ENCODE measurements at places on chromosomes 1 and 21.

GRCh38 chr1:153678519-153679336 is at the start of gene NPR1:
TSS of gene NPR1 (plus strand) at chr1:153678688. CDS start at chr1:153679109, 421 bp downstream.
- peak within 1 kb of the TSS; percentile 65 for H3K4me3 ChIP-seq
- H3K36me3 ChIP-seq, result no peaks in the 10 kb centered on the region
- peaks cover 19% of the 10 kb centered on the region for H3K4me1 ChIP-seq
- DNase-seq, result peak; percentile 46
- no peak within 1 kb of the TSS for H3K27ac ChIP-seq
- H3K27me3 ChIP-seq, result peaks cover 41% of the 10 kb centered on the region

GRCh38 chr1:18642278-18643095 is 11.8 kb downstream of the PAX7 start:
- no peak for DNase-seq
- peaks cover 36% of the 10 kb centered on the region for H3K4me1 ChIP-seq
- H3K27ac ChIP-seq, result no peak overlapping the region
- H3K27me3 ChIP-seq, result peaks cover 82% of the 10 kb centered on the region
- H3K36me3 ChIP-seq, result no peaks in the 10 kb centered on the region
- no peak overlapping the region for H3K4me3 ChIP-seq

DNA sequence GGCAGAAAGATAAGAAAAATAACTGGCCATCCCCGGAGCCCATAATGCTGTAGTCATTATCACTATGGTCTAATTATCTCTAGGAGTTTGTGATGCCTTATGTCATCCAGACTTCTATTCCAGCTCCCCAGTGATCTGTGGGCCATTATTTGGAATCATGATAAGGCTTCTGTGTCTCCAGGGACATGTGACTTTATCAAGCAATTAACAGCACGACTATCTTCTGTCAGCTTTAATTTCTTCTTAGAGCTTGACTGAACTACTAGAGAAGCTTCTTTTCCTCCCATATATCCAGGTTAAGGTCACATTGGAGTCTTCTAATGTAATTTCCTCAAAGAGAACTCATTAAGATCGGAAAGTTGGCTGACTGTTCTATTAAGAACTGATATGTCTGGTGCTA is 100.4 kb downstream of the LHX8 start:
- H3K4me3 ChIP-seq, result no peak overlapping the region
- no peaks in the 10 kb centered on the region for H3K36me3 ChIP-seq
- H3K4me1 ChIP-seq, result no peaks in the 10 kb centered on the region
- DNase-seq, result no peak
- H3K27ac ChIP-seq, result no peak overlapping the region

GRCh38 chr1:224182057-224182865 is 779 bp upstream of the DEGS1 start:
- peaks cover 36% of the 10 kb centered on the region for H3K4me1 ChIP-seq
- peak overlapping the region; percentile 85 for H3K27ac ChIP-seq
- H3K27me3 ChIP-seq, result no peaks in the 10 kb centered on the region
- H3K36me3 ChIP-seq, result peaks cover 25% of the 10 kb centered on the region

- no peak overlapping the region for H3K4me3 ChIP-seq
- H3K36me3 ChIP-seq, result no peaks in the 10 kb centered on the region
- no peaks in the 10 kb centered on the region for H3K27me3 ChIP-seq
- no peak for DNase-seq
These were observed 247.2 kb downstream of the LRRC7 start for GRCh38 chr1:69814926-69815325.

DNA sequence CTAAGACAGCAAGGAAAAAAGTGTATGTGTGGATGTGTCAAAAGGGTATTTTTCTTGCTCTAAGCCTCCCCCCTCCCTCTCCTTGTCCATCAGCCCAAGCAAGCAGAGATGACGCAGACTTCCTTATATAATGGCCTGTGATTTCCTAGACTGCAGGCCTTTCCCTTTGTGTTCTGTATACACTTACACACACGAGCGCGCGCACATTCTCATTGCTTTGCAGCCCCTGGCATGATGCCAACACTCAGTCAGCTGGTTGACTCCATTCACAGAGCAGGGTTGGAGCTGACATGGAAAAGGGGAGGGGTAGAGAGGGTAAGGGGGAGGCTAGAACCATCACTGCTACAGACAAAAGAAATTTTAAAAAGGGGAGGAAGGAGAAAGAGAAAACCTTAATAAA is 41.8 kb downstream of the GATAD2B start:
- no peaks in the 10 kb centered on the region for H3K27me3 ChIP-seq
- H3K4me3 ChIP-seq, result no peak overlapping the region
- peaks cover 12% of the 10 kb centered on the region for H3K36me3 ChIP-seq
- peaks cover 18% of the 10 kb centered on the region for H3K4me1 ChIP-seq
- no peak overlapping the region for H3K27ac ChIP-seq
- peak; percentile 58 for DNase-seq

Data from activated CD8-positive, alpha-beta T cell treated with anti-CD3 and anti-CD28 coated beads for 36 hours (primary cell).